ENCODE measurements at places on chromosomes 7 and 10. TPM values are rescaled to one million over a fixed set of nuclear protein-coding genes. Genes with fewer than 3 reads are reported as not detected.

Gene PRPS1L1
- total RNA-seq, result not detected

Gene HOXA1
- 0.70 TPM for total RNA-seq

Gene OR2A12
- not detected for total RNA-seq

Gene ITPRID1
- total RNA-seq, result not detected

Gene SMO
- total RNA-seq, result not detected

Gene SPAM1
- not detected for total RNA-seq

Gene SPDYE18
- total RNA-seq, result 1.0 TPM

Gene MARCHF5
- total RNA-seq, result 28.5 TPM

Gene DTX2
- total RNA-seq, result 28.0 TPM

Gene TAC1
- not detected for total RNA-seq

Gene TSPAN33
- total RNA-seq, result 0.86 TPM

DNA sequence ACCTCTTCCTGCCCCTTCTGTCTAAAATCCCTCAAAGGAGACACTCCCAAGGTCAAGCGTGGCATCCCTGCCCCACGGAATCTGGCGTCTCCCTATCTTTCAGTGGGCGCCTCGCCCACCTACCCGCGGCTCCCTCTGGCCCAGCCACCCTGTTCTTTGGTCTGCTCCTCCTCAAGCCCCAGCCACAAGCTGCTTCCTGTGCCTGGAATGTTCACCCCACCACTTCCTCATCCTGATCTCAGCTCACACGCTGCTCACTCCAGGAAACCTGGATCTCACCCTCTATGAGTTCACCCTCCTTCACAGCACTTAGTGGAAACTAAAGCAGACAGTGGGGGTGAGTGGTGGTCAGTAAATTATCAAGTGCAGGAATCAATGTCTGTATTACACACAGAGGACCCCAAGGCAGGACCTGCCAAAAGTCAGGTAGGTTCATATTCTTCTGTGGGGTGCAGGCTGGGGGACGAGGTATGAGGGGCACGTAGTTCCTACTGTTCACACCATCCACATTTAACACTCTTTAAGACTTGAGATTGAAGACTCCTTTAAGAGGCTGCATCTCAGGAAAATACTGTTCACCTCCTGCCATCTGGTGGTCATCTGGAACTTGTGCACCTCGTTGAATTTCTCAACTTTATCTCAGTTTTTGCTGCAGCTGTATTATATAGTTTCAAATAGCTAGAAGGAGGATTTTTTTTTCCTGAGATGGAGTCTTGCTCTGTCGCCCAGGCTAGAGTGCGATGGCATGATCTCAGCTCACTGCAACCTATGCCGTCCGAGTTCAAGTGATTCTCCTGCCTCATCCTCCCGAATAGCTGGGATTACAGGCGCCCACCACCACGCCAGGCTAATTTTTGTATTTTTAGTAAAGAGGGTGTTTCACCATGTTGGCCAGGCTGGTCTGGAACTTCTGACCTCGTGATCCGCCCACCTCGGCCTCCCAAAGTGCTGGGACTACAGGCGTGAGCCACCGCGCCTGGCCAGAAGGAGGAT is 166.6 kb downstream of the ARHGAP21 start:
- no peak for DNase-seq

GRCh38 chr10:101856626-101857025 is 13.0 kb upstream of the KCNIP2 start:
- DNase-seq, result no peak

GRCh38 chr7:101950450-101951119 is 133.2 kb downstream of the CUX1 start:
- no peak for DNase-seq

DNA sequence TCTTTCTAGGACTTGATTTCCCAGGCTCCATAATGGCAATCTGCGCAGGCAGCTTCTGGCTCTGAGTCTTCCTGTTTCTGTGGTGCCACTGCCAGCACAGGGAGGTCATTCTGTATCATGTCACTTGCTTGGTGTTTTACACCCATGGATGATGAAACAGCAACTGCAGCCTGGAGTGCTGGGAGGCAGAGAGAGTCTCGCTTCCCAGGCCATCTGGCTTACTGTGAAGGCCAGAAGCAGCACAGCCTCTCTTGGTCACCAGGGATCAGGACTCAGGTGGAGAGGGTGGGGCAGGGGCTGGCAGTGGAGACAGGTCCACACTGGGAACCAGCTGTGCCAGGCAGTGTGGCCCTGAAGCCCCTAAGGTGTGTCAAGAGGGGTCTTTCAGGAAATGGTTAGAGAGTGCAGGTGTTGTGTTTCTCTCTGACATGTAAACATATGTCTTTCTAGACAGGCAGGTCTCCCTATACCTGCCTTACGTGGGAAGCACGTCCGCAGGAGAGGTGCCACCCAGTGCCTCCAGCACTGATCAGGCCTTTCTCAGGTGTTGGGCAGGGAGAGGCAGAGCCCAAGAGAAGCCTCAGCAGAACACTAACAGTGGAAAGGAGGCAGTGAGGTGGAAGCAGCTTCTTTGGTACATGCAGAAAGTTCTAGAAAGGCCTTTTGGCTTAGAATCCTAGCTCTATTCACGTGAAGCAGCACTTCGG is 71.4 kb downstream of the INSIG1 start:
- no peak for DNase-seq

- DNase-seq, result no peak
Measured at GRCh38 chr10:124998624-124999291, 56.8 kb downstream of the ZRANB1 start.

- DNase-seq, result no peak
Measured at GRCh38 chr10:3020311-3020710, 47.0 kb upstream of the PFKP start.

GRCh38 chr7:31106303-31107105 is 54.4 kb downstream of the ADCYAP1R1 start:
- peak; percentile 11 for DNase-seq

DNA sequence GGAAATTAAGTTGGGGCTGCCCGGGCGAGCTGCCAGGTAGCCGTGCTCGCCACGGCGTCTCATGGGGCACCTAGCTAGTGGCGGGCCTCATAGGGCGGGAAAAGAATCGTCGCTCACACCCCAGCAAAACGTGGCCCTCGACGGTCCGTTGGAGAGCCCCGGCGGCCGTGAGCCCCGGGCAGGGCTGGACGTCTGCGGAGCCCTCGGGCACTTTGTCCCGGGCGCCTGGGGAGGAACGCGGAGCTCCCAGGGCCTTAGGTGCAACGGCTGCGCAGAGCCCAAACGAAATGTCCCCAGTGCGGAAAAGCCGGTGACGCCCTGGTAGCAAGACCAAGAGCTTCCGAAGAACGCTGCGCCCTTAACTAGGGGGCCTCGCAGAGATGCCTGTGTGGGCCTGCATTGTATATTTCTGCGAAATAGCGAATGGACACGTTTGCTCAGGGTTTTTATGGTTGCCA is 866 bp upstream of the SFMBT2 start:
- peak; percentile 31 for DNase-seq

- peak; percentile 82 for DNase-seq
Measured at GRCh38 chr7:116211006-116211912, 920 bp downstream of the TES start.

DNA sequence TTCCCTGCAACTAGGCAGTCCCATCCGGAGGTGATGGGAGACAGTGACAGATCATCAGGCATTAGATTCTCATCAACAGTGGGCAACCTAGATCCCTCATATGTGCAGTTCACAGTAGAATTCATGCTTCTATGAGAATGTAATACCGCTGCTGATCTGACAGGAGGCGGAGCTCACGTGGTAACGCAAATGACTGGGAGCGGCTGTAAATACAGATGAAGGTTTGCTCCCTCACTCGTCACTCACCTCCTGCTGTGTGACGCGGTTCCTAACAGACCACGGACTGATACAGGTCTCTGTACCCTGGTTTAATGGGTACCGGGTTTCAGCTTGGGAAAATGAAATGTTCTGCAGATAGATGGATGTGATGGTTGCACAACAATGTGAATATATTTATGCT is 47.8 kb upstream of the PIK3AP1 start:
- no peak for DNase-seq

- peak; percentile 24 for DNase-seq
Measured at GRCh38 chr7:29090836-29091601, 55.3 kb downstream of the CPVL start.

- DNase-seq, result no peak
Measured at GRCh38 chr7:64180989-64181388, 26.0 kb upstream of the ZNF735 start.

GRCh38 chr10:35720366-35720765 is 78.3 kb upstream of the FZD8 start:
- no peak for DNase-seq

DNA sequence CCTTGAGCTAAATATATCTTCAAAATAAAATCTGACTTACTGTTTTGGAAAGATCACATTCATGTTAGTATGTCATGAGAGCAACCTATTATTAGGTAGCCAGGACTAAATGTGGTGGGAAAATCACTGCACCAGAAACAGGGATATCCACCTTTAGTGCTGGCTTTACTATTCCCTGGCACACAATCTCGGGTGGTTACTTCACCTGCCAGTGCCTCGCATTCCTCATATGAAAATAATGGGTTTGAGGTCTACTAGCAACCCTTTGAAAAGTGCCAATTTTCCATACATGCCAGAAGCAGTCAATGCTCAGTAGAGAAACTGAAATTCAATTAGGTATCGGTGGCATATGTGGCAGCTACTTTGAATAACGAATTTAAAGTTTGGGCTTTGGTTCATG is 36.8 kb downstream of the PTN start:
- DNase-seq, result no peak

GRCh38 chr7:2433713-2434550 is 30.5 kb downstream of the CHST12 start:
- no peak for DNase-seq

- peak; percentile 56 for DNase-seq
Measured at GRCh38 chr7:136114966-136115762, 138.0 kb upstream of the MTPN start.

DNA sequence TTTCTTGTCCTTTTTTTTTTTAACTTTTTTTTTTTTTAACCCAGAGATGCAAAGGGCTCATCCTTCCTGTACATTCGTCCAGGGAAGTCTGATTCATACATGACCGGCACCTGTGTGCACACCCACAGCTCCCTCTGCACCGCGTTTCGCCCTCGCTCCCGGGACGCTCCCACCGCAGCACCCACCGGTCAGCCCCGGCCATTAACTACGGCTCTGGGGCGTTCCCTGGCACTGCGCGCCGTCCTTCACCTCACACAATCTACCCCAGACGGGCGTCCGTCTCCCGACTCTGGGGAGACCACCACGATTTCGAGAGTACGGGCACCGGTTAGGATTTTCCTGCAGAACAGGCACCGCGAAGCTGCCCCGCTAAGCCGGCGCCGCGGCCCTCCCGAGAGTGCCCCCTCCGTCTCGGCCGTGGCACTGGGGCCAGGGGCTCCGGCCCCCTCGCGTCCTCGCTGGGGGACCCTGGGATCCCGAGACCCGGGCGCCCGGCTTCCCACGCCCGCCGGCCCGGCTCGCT is 452 bp downstream of the ATE1 start:
- DNase-seq, result peak; percentile 38

DNA sequence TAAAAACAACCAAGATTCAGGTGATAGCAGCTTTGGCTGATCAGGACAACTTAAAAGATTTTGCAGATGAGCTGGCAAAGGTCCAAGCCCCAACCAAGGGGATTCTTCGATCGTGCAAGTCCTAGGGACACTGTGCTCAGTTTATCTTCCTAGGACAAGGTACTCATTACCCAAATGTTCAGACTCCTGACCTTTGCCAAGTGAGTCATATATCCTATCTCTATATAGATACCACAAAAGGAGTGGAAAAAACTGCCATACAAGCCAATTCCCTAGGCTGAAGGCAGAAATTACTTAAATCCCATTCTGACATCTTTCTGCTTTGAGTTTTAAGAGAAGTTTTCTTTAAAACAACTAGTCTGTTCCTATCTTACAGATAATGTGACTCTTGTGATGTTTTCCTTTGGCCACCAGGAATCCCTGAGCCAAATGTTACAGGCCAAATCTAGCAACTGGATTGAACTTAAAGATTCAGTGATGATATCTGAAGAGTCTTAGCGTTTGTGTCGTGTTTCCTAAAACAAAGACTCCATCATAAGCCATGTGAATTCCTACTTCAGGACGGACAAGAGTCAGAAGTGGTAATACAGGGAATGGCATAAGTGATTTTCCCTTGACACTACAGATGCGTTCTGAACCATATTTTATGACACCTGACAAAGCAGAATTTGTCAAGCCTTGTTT is 142.6 kb upstream of the ASAH2 start:
- DNase-seq, result no peak

- no peak for DNase-seq
Measured at GRCh38 chr7:120431016-120431415, 158.0 kb downstream of the KCND2 start.

GRCh38 chr7:26978146-26978545 is 113.8 kb upstream of the SKAP2 start:
- DNase-seq, result no peak

- no peak for DNase-seq
Measured at GRCh38 chr10:436013-436697, 253.3 kb downstream of the DIP2C start.

DNA sequence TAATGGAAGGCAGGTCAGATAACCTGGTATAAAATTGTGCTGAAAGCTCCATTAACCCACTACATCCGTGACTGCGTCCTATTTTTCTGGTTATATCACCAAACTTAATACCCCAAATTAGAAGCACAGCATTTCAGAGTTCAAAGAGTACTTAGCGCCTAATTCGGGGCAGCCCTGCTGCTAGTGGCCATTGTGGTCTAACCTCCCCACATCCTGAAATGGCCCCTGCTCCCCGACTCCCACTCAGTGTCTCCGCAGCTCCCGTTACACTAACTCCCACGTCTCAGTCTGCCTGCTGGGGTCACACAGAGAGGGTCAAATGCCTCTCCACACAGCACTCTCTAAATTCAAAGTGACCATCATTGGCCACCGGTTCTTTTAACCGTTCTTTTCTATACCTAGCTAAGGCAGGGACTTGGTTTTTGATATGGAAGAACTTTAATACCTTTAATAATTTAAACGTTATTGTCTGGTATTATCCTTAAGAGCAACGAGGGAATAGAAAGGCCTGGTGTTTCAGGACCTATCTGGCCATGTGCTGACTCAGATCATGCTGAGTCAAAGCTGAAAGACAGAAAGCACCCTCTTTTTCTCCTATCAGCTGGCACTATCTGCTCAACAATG is 117.1 kb downstream of the KMT2E start:
- no peak for DNase-seq

All from activated CD4-positive, alpha-beta memory T cell treated with anti-CD3 and anti-CD28 coated beads, Interleukin-2, amount 10 ng/mL, durations not matched to agents 7 days and 5 days (primary cell).